ENCODE measurements at places on chromosomes 5 and 9. TPM values are rescaled to one million over a fixed set of nuclear protein-coding genes. Genes with fewer than 3 reads are reported as not detected.
A peak's percentile ranks its signal among the peaks of the same experiment; 100 is the strongest.

The IRGM gene
- polyA plus RNA-seq, result 0.14 TPM

The BASP1 gene
- 23.1 TPM for polyA plus RNA-seq

DNA sequence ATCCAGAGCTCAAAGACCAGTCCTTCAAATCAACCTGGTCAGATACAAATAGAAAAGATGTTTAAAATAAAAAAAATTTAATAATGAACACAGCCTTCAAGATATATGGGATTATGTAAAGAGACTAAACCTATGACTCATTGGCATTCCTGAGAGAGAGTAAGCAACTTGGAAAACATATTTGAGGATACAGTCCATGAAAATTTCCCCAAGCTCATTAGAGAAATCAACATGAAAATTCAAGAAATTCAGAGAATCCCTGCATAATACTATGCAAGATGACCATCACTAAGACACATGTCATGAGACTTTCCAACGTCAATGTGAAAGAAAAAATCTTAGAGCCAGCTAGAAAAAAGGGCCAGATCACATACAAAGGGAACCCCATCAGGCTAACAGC, 512.9 kb upstream of the PTGER4 start:
- DNase-seq, result no peak

- DNase-seq, result no peak
Measured at GRCh38 chr9:87799503-87799902, 73.6 kb downstream of the CTSL start.

DNA sequence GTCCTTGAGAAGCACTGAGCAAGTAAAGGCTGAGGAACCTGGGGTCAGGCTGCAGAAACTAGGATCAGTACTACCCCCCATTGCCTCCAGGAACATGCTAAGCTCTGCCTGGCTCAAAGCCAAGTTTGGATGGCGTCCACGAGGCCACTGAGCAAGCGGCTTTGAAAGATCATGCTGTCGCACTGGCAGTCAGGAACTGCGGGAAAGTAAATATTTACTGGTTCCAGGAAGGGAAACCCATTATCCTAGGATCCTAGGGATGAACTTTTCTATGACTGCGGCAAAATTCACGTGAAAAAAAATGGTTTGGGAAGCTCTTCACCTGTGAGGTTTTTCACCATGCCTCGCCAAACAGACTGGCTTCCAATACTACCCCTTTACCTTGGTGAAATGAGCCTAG, 75.3 kb upstream of the PJA2 start:
- peak; percentile 52 for DNase-seq

The IFNK gene
- not detected for polyA plus RNA-seq

DNA sequence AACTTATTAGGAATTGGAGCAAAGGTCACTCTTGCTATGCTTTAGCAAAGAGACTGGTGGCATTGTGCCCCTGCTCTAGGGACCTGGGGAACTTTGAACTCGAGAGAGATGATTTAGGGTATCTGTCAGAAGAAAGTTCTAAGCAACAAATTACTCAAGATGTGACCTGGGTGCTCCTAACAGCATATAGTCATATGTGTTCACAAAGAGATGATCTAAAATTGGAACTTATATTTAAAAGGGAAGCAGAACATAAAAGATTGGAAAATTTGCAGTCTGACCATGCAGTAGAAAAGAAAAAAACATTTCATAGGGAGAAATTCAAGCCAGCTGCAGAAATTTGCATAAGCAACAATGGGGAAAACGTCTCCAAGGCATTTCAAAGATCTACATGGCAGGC, 68.3 kb downstream of the SEMA5A start:
- no peak for DNase-seq

The INSL6 gene
- 0.90 TPM for polyA plus RNA-seq

GRCh38 chr5:154010660-154011059, 28.1 kb downstream of the FAM114A2 start:
- DNase-seq, result no peak

DNA sequence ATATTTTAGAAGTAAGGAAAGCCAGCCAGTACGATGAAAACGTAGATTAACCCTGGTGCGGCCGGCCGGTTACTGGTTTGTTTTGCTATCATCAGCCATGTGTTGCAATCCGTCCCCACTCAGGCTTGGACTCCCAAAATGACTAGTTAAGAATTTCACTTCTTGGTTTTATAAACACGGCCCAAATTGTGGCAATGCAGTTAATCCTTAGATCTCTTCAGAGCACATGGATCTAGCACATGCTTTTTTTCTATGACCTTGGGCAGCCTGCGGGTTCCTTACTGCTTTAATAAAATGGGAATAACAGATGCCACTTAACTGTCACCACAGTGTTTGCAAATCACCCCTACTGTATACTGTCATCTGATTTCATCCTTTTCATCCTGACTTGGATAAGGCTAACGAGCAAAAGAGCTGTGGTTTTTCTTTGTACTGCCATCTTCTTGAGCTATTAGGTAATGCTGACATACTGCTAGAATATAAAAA, 1.5 kb downstream of the NDFIP1 start:
- DNase-seq, result peak; percentile 30

DNA sequence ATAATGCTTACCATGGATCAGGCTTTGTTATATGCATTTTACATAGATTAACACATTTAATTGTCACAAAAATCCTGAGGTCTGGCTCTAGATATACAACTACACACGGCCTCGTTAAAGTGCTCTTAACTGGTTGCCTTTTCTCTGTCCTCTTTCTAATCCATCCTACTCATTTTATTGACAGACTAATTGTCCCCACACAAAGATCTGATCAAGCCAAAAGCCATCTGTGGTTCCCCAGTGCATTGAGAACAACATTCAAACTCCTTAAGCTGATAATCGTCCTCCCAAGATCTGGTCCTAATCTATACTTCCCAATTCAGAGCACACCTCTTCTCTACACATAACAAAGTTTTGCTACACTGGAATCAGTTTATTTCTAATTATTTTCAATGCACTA, 23.9 kb upstream of the PPP2R2B start:
- DNase-seq, result no peak

- DNase-seq, result no peak
Measured at GRCh38 chr9:130912932-130913598, 16.5 kb upstream of the QRFP start.

DNA sequence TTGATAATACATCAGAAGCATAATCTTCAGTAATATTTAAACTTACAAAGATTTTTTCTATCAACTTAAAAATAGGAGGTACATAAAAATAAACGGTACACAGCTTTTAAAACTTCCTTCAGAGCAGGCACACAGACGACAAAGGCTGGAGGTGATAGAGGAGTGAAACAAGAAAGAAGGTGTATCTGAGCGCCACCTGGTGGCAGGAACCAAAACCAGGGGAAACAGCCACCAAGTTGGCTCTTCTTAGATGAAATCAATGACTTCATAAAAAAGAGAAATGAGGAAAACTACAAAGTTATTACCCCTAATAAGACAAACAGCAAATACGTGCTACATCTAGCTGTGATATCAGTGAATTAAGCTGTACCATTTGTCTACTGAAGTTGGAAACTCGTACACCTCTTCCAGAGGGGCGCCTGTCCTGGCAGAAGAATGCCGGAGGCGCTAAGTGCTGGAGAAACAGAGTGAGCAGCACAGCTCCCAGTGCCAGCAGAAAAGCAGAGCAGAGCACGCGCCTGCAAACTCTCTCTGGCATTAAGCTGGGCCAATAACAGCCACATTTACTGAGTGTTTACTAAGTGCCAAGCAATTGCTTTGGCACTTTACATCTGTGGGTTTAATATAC, 85.9 kb downstream of the SETX start:
- peak; percentile 61 for DNase-seq

DNA sequence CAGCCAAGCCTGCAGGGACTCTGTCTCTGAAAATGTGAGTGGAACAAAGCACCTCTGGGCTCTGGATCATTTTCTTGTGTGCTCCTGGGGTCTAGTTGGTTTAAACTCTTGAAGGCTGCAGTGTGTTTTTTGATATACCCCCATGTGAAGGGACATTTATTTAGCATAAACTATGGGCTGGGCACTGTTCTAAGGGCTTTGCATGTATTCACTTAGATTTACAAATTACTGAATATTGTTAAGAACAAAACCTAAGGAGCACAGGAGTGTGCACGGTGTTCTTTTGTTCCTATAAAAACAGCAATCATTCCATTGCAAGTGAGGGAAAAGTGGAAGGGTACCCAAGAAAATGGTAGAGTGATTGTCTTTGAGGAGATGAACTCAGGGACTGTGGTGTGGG, 20.0 kb upstream of the CD180 start:
- DNase-seq, result no peak

DNA sequence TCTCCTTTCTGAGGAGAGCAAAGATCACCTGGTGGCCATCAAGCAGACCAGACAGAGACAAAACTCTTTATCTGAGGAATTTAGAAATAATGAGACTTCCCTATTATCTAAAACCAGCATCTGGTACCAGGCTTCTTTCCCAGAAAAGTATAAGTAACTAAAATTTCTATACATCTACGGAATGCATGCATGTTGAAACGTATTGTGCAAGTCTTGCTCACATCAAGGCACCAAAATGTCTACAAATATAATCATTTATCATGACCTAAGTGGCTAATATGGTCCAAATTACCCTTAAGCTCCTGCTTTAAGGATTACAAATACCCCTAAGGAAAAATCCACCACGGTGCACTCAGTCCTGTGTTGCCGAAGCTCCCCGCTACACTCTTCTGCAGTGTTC, 286.3 kb downstream of the CDH18 start:
- no peak for DNase-seq

- DNase-seq, result no peak
Measured at GRCh38 chr5:108858959-108859358, 111.3 kb downstream of the FER start.

The LCN1 gene
- polyA plus RNA-seq, result not detected

The MARCOL gene
- polyA plus RNA-seq, result not detected

- DNase-seq, result no peak
Measured at GRCh38 chr9:131274674-131275331, 1.5 kb downstream of the FAM78A start.

DNA sequence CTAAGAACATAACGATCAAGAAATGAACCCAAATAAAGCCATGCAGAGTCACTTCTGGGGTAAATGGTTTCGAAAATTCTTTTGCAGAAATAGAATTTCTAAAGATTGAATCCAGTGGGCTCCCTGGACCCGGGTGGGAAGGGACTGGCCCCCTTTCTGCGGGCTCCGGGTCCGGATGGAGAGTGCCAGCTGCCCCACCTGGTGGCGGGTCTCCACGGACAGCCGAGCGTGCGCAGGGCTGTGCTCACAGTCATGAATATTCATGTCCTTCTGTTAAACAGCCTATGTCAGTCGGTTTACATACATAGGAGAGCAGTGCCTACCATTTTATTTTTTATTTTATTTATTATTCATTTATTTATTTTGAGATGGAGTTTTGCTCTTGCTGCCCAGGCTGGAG, 4.7 kb upstream of the PPP1R26 start:
- no peak for DNase-seq

DNA sequence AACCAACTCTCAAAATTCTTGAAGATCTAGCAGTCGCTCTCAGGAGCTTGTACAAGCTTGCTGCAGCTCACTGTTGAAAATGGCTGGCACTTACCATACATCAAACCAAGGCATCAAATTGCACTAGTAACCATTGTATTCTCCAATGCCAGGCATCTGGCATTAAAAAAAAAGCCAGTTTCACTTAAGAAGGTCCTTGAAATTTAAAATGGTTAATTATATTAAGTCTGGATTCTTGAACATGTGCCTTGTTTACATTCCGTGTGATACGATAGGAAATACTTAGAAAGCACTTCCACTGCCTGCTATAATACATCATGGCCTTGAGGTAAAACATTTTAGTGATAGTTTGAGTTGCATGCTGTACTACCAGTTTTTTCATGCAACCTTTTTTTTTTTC, 300.7 kb downstream of the KDM4C start:
- DNase-seq, result no peak

DNA sequence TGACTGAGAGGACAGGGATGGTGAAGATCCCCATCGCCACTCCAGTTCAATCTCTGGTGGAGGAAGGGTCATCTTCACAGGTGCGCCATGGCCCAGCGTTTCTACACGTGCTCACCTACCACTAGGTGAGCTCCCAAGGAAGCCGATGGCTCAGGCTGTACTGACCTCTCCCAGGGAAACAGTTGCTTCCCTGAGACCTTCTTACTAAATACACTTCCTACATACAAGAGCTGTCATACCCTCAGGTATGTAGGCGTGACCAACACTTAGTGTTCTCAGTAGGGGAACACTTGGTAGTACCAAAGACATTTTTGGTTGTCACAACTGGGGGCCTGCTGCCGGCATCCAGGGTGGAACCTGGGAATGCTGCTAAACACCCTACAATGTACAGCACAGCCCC, 75.2 kb downstream of the TENT4A start:
- no peak for DNase-seq

GRCh38 chr5:16061163-16061562, 118.4 kb downstream of the MARCHF11 start:
- DNase-seq, result no peak

The HMCN2 gene
- 15.6 TPM for polyA plus RNA-seq

The MAPKAP1 gene
- not detected for polyA plus RNA-seq

DNA sequence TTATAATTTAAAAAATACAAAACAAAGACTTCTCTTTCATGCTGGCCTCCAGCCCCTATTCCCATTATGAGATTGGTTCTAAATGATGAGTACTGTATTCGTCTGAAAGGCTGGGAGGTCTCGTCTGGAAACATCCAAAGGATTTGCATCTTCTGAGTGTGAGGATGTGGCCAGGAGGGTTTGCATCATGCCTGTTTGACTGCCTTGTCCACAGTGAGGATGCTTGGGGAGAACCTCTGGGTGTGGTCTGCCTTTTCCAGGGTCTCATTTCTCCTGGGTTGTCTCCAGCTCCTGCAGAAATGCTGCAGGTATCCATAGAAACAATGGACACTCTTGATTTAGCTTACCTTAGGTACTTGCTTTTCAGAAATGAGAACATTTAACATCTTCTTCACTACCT, 26.4 kb upstream of the CXCL14 start:
- DNase-seq, result no peak

GRCh38 chr9:82799286-82799685, 263.7 kb downstream of the RASEF start:
- no peak for DNase-seq

The ADAMTS13 gene
- 4.4 TPM for polyA plus RNA-seq

DNA sequence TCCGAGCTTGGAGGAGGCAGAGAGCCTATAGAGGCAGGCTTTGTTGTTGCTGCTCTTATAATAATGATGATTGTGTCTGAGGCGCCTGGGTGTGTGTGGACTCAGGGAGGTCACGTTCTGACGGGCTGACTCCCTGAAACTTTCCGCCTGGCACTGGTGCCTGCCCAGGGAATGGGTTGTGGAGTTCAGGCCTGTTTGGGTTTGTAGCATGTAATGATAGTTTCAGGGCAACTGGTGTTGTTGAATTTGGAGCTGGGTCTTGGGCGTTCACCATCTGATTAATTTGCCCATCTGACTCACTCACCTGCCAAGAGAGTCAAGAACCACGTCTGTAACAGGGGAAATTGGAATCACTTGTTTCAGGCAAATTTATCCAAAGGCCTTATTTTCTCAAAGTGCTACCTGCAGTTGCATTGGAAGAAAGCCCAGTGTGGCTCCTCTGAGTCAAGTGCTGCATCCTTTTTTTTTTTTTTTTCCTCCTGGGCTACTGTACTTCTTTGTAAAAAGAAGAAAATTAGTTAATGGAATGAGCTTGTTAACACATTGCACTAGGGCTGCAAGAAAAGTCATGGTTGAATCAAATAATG, 386.5 kb downstream of the GADD45G start:
- no peak for DNase-seq

Measured in muscle of arm (tissue), 14 donors.